ENCODE measurements at places on chromosomes 5 and 9. TPM values are rescaled to one million over a fixed set of nuclear protein-coding genes. Genes with fewer than 3 reads are reported as not detected.

The SPARC gene
- polyA plus RNA-seq = 192 TPM

The PCDHGB2 gene
- polyA plus RNA-seq = 0.71 TPM

The DNM1 gene
- polyA plus RNA-seq = 6.4 TPM

The TXNDC8 gene
- polyA plus RNA-seq = not detected

The SLC34A1 gene
- polyA plus RNA-seq = not detected

The POLK gene
- 3.7 TPM for polyA plus RNA-seq

The SKIC3 gene
- 20.0 TPM for polyA plus RNA-seq

The LPAR1 gene
- polyA plus RNA-seq = 3.6 TPM

The TMEM252 gene
- not detected for polyA plus RNA-seq

The REEP2 gene
- polyA plus RNA-seq = 8.2 TPM

The PCDHB4 gene
- polyA plus RNA-seq = 0.90 TPM

The CERT1 gene
- 19.0 TPM for polyA plus RNA-seq

The ITGA1 gene
- polyA plus RNA-seq = 19.6 TPM

The TNPO1 gene
- 21.2 TPM for polyA plus RNA-seq

The ATOSB gene
- 15.5 TPM for polyA plus RNA-seq

The SHISAL2B gene
- 0.27 TPM for polyA plus RNA-seq

The FBN2 gene
- 0.11 TPM for polyA plus RNA-seq

The PPP1R26 gene
- polyA plus RNA-seq = 5.3 TPM

The PCDHB16 gene
- polyA plus RNA-seq = 0.90 TPM

The CCDC152 gene
- 2.6 TPM for polyA plus RNA-seq

The IFNA13 gene
- not detected for polyA plus RNA-seq

The GABRA6 gene
- polyA plus RNA-seq = not detected

The DNAJC25 gene
- polyA plus RNA-seq = 4.1 TPM

The GHR gene
- polyA plus RNA-seq = 6.3 TPM

The ADRB2 gene
- 2.4 TPM for polyA plus RNA-seq

The LCN12 gene
- polyA plus RNA-seq = not detected
